Activated naive CD8-positive, alpha-beta T cell treated with anti-CD3 and anti-CD28 coated beads, Interleukin-2, amount 10 ng/mL, durations not matched to agents 7 days and 5 days (primary cell): ENCODE measurements at places on chromosomes 4 and X. TPM values are rescaled to one million over a fixed set of nuclear protein-coding genes. Genes with fewer than 3 reads are reported as not detected.

Gene TMEM187
- 9.7 TPM for total RNA-seq

Gene CHRDL1
- not detected for total RNA-seq

Gene HDX
- 1.4 TPM for total RNA-seq

Gene ZNF732
- total RNA-seq, result not detected

Gene GABRE
- total RNA-seq, result not detected

Gene DMD
- 0.17 TPM for total RNA-seq

Gene ARR3
- not detected for total RNA-seq

Gene RAI2
- total RNA-seq, result not detected

Gene FAAH2
- total RNA-seq, result 3.0 TPM

DNA sequence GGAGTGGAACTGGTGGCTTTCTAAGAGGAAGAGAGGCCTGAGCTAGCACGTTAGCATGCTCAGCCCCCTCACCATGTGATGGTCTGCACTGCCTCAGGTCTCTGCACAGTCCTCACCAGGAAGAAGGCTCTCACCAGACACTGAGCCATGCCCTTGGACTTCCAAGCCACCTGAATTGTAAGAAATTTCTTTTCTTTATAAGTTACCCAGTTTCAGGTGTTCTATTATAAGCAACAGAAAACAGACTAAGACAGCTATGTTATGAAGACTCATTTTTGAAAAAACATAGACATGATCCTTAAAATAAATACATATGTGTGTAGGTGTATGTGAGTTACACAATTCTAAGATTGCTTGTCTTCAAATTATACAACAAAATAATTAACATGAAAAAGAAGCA lies 74.7 kb downstream of the CEP44 start:
- peak overlapping the region; percentile 28 for H3K4me3 ChIP-seq
- H3K4me1 ChIP-seq, result peaks cover 10% of the 10 kb centered on the region
- H3K36me3 ChIP-seq, result no peaks in the 10 kb centered on the region

- no peak for DNase-seq
- H3K36me3 ChIP-seq, result no peaks in the 10 kb centered on the region
- H3K4me1 ChIP-seq, result no peaks in the 10 kb centered on the region
- no peak overlapping the region for H3K4me3 ChIP-seq
- no peaks in the 10 kb centered on the region for H3K27me3 ChIP-seq
- H3K27ac ChIP-seq, result no peak overlapping the region
Measured at GRCh38 chr4:125781651-125782050, 466.9 kb downstream of the FAT4 start.

DNA sequence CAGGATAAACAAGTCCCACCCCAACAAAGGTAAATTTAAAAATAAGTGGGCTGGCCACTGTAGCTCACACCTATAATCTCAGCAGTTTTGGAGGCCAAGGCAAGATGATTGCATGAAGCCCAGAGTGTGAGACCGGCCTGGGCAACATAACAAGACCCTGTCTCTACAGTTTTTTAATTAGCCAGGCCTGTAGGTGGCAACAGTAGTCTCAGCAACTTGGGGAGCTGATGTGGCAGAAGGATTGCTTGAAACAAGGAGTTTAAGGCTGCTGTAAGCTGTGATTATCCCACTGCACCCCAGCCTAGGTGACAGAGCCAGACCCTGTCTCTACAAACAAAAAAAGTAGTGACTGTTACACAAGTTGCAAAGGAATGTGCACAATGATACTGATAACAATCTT lies 74.6 kb upstream of the FAAH2 start:
- no peaks in the 10 kb centered on the region for H3K4me1 ChIP-seq
- peaks cover 2% of the 10 kb centered on the region for H3K36me3 ChIP-seq

DNA sequence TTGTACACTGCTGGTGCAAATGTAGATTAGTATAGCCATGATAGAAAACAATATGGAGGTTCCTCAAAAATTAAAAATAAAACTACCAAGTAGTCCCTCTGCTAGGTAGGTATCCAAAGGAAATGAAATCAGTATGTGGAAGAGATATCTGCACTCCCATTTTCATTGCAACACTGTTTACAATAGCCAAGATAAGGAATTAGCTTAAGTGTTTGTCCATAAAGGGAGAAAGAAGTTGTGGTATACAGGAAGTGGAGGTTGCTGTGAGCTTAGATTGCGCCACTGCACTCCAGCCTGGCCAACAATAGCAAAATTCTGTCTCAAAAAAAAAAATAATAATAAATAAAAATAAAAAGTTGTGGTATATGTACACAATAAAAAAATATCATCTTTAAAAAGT lies 325.0 kb upstream of the EMCN start:
- H3K27ac ChIP-seq, result no peak overlapping the region
- no peak overlapping the region for H3K4me3 ChIP-seq
- peaks cover 4% of the 10 kb centered on the region for H3K27me3 ChIP-seq
- DNase-seq, result no peak
- H3K4me1 ChIP-seq, result no peaks in the 10 kb centered on the region

GRCh38 chr4:160563552-160564282 lies 1460.8 kb downstream of the RAPGEF2 start:
- no peak overlapping the region for H3K4me3 ChIP-seq
- DNase-seq, result no peak
- H3K27me3 ChIP-seq, result no peaks in the 10 kb centered on the region

DNA sequence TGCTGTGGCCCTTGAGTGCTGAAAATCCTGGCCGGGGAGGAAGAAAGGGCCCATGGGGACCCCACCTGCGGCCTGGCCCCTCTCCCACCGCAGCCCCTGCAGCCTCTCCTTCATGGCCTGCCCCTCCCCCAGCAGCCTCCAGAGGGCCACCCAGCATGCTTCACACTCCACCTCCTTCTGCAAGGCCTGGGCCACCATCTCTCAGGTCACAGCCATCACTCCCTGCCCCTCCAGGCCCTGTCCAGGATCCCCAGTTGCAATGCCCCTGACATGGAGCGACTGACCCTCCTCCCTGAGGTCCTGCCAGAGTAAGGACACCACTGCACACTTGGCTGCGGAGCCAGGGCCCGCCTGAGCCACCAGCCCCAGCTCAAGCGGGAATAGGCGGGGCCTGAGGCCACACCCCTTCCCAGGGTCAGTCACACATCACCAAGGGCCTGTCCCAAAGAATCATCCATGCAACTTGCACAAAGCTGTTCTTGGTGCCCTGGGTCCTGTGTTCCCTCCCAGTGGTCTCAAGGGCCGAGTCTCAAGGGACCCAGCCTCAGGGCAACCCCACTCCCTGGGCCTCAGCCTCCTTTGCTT lies 32.9 kb downstream of the CCNQ start:
- no peaks in the 10 kb centered on the region for H3K36me3 ChIP-seq
- no peak overlapping the region for H3K27ac ChIP-seq
- peaks cover 2% of the 10 kb centered on the region for H3K4me1 ChIP-seq
- no peak for DNase-seq

DNA sequence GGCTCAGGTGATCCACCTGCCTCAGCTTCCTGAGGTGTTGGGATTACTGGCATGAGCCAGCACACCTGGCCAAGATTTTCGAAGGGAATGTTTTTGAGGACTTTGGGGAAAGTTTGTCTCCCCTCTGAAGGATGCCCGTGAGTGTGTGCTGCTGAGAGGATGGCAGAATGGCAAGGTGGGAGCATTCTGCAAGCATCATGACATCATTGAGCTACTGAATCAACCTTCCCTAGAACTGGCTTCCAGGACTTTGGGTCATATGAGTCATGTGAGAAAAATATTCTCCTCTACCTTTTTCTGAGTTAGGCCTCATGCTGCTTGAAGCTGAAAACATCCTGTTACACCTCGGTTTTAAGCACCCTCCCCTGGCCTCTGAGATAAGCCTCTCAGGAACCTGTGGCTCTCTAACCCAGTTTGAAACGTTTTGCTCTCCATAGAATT lies 31.0 kb downstream of the TMEM131L start:
- DNase-seq, result no peak
- H3K27me3 ChIP-seq, result no peaks in the 10 kb centered on the region
- peak overlapping the region; percentile 70 for H3K4me3 ChIP-seq
- peaks cover 15% of the 10 kb centered on the region for H3K36me3 ChIP-seq
- H3K4me1 ChIP-seq, result peaks cover 71% of the 10 kb centered on the region

DNA sequence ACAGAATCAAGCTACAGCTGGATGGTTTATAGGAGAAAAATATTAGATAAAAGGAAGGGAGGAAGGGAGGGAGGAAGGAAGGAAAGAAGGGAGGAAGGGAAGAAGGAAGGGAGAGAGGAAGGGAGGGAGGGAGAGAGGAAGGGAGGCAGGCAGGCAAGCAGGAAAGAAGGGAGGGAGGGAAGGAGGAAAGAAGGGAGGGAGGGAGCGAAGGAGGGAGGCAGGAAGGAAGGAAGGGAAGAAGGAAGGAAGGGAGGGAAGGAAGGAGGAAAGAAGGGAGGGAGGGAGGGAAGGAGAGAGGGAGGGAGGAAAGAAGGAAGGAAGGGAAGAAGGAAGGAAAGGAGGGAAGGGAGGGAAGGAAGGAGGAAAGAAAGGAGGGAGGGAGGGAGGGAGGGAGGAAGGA lies 77.9 kb upstream of the C1QTNF7 start:
- H3K4me3 ChIP-seq, result no peak overlapping the region
- no peak for DNase-seq
- no peak overlapping the region for H3K27ac ChIP-seq
- no peaks in the 10 kb centered on the region for H3K36me3 ChIP-seq
- peaks cover 8% of the 10 kb centered on the region for H3K4me1 ChIP-seq

GRCh38 chrX:150905293-150905692 lies 6.8 kb upstream of the CD99L2 start:
- H3K4me3 ChIP-seq, result no peak overlapping the region
- no peaks in the 10 kb centered on the region for H3K4me1 ChIP-seq
- no peaks in the 10 kb centered on the region for H3K36me3 ChIP-seq
- no peak overlapping the region for H3K27ac ChIP-seq
- DNase-seq, result no peak
- peaks cover 8% of the 10 kb centered on the region for H3K27me3 ChIP-seq

DNA sequence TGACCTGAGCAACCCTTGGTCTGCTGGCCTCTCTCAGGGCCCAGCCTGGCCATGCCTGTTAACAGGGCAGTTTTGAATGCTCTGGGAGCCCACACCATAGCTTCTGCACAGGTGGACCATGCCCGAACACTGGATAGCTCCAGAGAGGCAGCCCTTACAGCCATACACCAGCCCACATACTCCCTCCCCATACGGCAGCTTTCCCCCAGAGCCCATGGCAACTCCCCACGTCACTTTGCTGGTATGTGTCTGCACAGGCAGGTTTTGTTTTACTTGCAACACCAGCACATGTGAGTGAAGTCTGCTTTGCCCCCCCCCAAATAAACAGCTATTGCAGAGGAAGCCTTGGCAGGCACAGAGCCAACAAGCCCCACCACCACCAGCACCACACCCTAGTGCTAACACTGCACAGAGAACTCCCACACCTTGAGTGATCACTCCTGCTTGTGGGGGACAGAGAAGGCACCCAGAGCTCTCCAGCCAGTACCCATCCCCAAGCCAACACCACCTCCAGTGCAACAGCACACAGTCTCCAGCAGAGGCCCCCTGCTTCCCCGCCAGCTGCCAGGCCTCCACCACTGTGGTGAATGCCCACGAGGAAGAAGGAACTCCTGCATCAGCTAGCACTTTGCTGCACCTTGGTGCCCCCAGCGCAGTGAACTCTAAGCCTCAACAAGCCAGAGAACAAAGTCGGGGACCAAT lies 87.3 kb downstream of the STPG2 start:
- no peaks in the 10 kb centered on the region for H3K4me1 ChIP-seq
- DNase-seq, result no peak
- H3K27me3 ChIP-seq, result peaks cover 2% of the 10 kb centered on the region
- H3K4me3 ChIP-seq, result no peak overlapping the region
- H3K36me3 ChIP-seq, result no peaks in the 10 kb centered on the region

GRCh38 chr4:119580293-119580692 lies 48.3 kb downstream of the PDE5A start:
- no peak overlapping the region for H3K4me3 ChIP-seq
- H3K27me3 ChIP-seq, result peaks cover 5% of the 10 kb centered on the region
- no peaks in the 10 kb centered on the region for H3K36me3 ChIP-seq
- H3K27ac ChIP-seq, result no peak overlapping the region
- H3K4me1 ChIP-seq, result no peaks in the 10 kb centered on the region

- DNase-seq, result no peak
- no peaks in the 10 kb centered on the region for H3K4me1 ChIP-seq
- H3K4me3 ChIP-seq, result no peak overlapping the region
- H3K27me3 ChIP-seq, result peaks cover 6% of the 10 kb centered on the region
Measured at GRCh38 chr4:173128199-173128890, 40.3 kb upstream of the GALNT7 start.

GRCh38 chr4:87851332-87851731 lies 18.6 kb downstream of the MEPE start:
- no peak for DNase-seq
- H3K27ac ChIP-seq, result no peak overlapping the region
- H3K4me3 ChIP-seq, result no peak overlapping the region

DNA sequence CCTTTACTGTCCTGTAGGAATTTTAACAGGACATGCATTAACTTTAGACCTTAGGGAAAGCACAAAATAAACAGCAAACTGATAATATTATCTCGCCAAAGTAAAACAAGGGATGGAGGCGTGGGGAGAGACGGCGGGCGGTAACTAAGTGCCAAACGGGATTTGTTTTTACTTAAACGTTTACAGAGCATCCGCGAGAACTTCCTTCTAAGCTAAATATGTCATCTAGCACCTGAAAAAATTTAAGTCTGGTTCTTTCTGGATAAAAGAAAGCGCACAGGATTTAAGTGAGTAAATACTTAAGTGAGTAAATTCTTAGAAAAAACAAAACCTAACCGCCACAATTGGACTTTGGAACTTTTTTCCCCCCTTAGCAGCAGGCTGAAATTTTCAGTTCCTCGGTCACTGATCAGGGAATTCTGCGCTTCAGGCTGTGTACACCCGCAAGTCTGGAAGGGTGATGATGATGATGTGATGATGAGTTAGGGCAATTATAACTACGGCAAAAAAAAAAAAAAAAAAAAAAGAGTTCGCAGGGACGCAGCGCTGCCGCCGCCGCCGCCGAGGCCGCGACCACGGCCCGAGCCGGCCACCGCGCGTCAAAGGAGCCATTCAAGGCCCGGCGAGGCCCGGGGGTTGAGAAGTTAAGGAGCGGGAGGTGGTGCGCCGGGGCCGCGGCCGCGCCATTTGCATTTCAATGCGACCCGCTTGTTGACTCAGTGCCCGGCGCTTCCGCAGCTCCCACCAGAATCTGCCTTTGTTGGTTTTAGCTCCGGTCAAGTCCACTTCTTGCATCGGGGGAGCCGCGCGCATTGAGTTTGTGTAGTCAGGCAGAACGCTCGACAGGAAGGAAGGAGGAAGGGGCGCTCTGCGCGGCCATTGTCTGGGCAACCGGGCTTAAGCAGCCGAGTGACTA lies 108.8 kb downstream of the SPRY1 start:
- DNase-seq, result peak; percentile 61
- H3K36me3 ChIP-seq, result peaks cover 8% of the 10 kb centered on the region
- H3K27ac ChIP-seq, result peak overlapping the region; percentile 84
- H3K27me3 ChIP-seq, result peaks cover 6% of the 10 kb centered on the region

DNA sequence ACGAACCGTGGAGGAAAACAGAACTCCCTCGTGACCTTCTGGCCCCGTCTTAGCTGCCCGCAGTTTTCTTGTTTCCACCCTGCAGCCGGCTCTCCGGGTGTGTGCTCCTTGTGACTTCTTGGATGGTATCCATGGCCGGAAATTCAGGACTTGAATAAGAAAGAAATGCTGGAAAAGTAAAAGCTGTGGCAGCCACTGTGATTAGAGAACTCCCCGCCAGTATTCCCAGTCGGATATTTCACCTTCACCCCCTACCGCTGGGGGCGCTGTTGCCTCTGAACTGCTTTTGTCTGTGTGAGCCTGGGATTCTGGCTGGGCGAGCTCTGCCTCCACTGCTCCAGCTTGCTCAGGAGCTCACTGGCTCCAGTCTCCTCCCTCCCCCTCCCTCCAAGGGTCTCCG lies 41.5 kb upstream of the CYP4V2 start:
- H3K4me3 ChIP-seq, result no peak overlapping the region
- no peak overlapping the region for H3K27ac ChIP-seq
- no peak for DNase-seq
- H3K4me1 ChIP-seq, result peaks cover 4% of the 10 kb centered on the region
- H3K27me3 ChIP-seq, result peaks cover 32% of the 10 kb centered on the region
